CD8-positive, alpha-beta T cell (primary cell): ENCODE measurements at places on chromosomes 6 and 20.

- no peak for DNase-seq
Observed at GRCh38 chr20:21183722-21184121, 57.8 kb downstream of the KIZ start.

DNA sequence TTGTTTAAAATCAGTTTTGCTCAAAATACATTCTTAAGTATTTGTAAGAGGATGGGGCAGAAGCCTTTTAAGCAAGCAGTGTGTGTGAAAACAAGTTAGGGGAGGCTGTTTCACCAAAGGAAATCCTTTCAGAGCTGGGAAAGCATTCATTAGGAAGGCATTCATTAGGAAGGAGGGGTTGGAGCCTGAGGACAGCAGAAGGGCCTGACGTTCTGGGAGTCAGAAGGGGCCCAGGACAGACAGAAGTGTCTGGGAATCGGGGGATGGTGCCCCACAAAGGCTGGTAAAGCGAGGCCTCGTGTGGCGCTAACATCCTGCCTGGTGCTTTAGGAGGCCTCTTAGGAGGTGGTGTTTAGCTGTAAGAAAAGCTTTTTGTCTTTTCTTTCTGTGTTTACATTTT is 80.6 kb upstream of the NXT1 start:
- no peak for DNase-seq

DNA sequence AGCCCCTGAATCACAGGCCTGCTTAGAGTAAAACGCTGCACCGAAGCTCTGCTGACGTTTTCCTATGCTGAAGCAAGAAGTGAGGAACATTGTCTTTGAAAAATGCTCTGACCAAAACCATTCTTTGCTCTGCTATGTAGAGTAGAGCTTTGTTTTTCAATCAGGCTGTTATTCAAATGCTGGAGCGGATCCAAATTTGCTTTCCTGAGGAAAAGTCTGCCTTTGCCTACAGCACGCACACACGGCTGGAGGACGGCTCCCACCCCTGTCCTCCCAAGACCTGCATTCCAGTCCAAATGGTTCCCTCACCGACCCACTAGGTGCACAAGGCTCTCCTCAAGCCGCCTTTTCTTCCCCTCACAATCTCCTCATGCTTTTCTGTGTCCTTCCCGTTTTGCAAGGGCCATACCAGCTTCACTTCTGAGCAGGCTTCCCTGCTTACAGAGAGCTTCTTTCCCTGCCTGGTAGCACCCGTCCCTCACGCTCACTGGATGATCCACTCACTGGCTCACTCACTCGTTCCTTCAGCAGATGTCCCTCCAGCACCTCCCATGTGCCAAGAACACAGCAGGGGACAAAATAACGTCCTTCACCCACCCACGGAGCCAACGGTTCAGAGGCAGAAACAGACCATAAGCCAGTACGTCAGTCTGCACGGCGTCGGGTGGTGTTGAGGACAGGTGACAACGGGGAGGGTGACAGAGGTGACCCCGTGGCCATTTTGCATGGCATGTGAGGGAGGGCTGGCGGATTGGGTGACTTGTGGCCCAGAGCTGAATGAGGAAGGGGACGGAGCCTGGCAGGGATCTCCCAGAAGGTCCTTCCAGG is 137.9 kb upstream of the NEDD9 start:
- DNase-seq: no peak

- DNase-seq: no peak
Observed at GRCh38 chr6:121593011-121593641, 157.7 kb downstream of the GJA1 start.

DNA sequence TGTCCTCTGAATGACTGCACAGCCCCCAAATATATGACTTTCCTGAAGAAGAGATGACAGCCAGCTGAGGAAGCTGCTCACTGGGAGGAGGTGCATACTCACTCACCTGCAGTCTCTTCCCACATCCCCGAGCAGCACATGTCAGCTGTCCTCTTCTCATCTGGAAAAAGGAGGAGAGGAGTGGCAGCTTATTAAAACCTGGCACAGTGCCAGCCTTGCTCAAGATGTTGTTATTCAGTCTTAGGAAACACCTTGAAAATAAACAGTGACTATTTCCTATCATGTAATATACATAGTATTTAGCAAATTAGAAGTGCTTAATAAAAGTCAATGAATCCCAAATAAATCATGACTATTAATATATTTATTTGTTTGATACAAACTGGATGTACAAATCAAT is 232.9 kb downstream of the EPM2A start:
- DNase-seq: no peak

DNA sequence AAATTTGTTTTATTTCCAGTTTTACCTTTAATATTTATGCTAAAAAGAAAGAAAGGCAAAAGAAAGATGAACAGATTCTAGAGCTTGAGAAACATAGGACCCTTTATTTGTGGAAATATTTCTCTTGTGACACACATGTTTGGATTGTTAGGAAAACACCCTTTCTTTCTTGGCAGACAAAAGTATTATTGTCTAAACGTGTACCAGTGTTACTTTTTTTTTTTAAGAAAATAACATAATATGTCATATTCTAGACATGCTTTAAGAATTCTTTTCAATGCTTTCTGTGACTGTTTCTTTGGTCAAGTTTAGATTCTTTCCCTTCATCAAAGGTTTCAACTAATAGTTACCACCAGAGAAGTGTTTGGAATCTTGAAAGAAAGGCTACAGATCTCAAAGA is 183.4 kb upstream of the CNR1 start:
- no peak for DNase-seq

- DNase-seq: no peak
Observed at GRCh38 chr20:420721-421574, 12.8 kb downstream of the RBCK1 start.

DNA sequence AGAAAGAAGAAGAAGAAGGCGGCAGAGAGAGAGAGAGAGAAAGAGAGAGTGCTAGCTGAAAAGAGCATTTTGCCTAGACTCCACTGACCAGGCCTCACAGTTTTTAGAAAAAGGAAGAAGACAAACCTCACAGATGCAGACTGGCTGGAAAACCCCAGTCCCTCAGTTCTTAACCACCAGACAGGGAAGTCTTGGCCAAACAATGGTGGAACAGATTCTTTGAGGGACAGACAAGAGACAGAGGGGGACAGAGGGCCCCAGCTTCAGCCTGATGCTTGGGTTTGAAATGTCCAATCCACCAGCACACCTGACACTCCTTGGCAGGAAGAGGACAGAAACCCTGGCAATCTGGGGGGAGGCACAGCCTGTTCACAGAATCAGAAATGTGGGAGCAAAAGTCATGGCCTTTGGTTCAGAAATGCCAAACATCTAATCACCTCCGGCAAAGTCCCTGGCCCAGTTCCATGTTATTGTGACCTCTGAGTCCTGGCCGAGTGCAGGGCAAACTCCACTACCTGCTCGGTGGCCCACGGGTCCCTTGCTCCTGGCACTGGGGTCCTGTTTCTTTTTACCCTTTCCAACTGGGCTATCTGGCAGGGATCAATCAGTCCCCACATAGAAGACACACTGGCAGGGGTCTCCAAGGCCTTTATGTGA is 235.2 kb downstream of the LY86 start:
- no peak for DNase-seq

- no peak for DNase-seq
Observed at GRCh38 chr20:33277471-33278441, 5.3 kb upstream of the BPIFB1 start.

GRCh38 chr20:10557685-10558084 is 116.1 kb downstream of the JAG1 start:
- DNase-seq: no peak

DNA sequence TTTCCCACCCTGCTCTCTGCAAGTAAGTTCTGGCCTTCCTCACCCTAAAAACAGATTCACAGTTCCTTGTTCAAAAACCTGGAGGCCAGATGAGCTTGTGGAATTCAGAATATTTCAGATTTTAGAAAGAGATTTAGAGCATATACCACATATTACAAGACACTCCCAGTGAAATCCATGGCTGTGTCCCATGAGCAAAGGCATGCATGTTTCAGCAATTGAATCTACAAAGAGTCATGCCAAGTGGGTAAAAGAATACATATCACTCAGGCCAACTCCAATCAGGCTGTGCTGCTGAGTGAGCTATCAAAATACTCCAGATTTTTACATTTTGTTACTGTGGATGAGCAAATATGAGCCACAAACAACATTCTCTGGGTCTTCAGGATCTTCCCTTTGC is 10.2 kb upstream of the NEDD9 start:
- no peak for DNase-seq

DNA sequence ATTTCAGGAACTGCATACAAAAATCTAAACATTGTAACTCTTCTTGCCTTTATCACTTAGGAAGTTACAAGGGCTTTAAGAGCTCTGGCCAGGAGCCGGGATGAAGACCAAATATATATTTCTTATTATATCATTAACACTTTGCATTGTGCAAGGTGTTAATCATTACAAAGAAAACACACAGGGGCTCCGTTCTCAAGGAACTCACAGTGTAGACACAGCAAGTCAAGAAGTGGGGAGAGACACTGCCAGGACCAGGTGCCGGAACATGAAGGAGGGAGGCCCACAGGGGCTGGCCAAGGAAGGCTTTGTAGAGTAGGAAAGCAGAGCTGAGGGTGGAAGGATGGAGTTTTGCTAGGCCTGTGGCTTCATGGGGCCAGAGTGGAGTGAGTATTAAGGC is 17.4 kb downstream of the ITPR3 start:
- no peak for DNase-seq
